ENCODE measurements at places on chromosomes 6 and 20.

- DNase-seq: no peak
These were observed 76.7 kb downstream of the UBE3D start for GRCh38 chr6:82988930-82989351.

GRCh38 chr20:10509376-10509775 is 74.3 kb downstream of the SLX4IP start:
- no peak for DNase-seq

- DNase-seq: no peak
These were observed 1.3 kb upstream of the DDR1 start for GRCh38 chr6:30882759-30883684.

DNA sequence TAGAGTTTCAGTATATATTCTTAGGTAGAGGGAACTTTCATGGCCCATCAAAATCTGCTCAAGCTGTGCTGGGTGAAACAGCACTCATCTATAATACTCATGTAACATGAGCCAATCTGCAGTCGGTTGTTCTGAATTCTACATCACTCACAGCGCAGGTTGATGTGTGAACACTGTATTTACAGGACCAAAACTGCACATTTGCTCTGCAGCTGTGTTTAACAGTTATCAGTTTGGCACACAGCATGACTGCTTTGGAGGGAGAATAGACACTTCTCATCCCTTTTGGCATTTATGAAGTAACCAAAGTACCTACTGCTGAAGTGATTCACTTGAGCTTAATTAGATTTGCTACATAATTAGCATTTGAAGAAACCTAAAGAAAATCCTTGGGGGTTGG is 225.1 kb downstream of the BCKDHB start:
- DNase-seq: no peak

- DNase-seq: no peak
These were observed 380.7 kb upstream of the BTBD3 start for GRCh38 chr20:11537032-11537431.

DNA sequence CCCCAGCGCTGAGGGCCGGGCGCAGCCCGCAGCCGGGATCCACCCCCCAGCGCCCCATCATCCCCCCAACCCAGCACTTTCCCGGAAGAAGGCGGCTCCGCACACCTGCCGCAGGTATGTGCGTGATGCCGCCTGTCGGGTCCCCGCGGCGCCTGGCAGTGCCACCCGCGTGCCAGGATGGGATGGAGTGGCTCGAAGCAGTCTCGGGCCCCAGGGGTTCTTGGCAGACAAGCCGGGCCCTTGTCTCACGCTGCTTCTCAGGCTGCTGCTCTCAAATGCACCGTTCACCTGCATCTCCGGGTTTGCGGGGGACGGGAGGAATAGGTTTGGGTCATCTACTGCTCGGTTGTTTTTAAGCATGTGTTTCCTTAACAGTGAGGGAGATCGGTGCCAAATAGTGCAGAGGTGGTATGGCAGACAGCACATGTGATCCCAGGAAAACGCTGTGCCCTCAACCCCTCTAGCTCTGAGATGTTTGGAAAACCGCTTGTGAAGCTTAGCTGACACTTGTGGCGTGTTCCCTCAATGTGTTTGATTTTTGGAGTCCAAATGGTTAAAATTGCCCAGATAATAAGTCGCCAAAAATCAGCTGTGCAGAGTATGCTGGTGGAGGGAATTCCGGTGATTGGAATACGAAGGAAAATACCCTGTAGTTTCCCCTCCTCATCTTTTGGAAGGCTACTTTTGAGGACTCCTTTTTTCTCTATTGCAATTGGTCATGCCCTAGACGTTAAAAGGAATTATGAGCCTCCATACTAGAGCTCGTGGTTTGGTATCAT is 926 bp downstream of the MYLIP start:
- no peak for DNase-seq

DNA sequence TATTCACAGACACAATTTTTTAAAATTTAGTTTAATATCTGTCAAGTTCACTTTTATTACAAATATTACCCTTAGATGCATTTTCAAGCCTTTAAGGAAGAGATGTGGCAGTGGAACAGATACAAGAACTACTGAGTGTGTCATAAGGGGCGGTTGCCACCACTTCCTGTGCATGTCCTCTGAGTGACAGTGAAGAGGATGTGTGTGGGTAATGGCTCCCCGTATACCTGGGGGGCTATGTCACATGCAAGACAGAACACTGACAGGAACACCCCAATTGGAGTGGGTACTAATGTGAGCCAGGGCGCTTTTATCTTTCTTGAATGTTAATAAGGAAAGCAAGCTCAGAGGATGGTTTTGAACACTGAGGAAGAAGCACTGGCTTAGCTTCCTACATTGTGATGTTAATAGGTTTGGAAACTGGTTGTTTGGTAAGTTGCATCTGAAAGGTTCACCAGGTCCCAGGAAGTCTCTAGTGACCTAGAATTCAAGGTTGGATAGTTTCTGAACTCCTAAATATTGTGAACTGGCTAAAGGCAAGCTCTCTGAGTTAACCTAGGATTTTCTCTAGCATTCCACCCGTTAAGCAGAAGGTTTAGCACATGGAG is 83.4 kb upstream of the ASF1A start:
- DNase-seq: peak; percentile 38

DNA sequence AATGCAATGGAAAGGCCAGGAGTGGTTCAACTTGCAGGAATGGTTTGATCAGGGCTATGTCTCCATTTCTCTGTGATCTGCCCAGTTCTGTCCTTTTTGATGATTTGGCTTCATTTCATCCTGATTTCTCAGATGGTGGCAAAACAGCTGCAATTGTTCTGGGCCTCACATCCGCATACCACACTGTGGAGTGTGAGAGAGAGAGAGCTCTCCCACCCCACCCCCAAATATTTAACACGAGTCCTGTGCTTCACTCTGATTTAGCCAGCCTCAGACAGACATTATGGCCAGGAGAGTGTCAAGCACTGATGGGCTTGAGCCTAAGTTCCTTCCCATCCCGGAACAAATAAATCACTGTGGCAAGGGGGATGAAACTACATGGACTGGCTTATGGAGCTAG is 284.6 kb downstream of the CDC5L start:
- no peak for DNase-seq

DNA sequence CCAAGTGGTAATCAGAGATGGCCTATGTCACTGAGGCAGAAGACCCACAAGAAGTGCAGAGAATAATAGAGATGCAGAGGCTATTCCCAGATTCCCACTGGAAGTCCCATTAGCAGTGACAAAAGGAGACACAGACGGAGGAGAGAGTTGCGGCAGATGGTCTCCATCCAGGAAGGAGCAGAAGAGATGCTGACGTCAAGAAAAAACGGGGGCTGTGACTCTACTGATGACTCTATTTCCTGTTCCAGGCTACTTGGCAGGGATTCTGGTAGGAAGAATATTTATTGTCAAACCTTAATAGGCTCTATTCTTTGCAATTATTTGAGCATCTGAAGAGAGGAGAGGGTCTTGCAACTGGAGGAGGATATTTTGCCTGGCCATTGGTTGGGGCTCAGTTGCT is 246.0 kb upstream of the ECI2 start:
- DNase-seq: no peak

GRCh38 chr6:80472271-80472670 is 365.8 kb downstream of the BCKDHB start:
- no peak for DNase-seq

- no peak for DNase-seq
These were observed 353.0 kb upstream of the RGS17 start for GRCh38 chr6:153484056-153484455.

DNA sequence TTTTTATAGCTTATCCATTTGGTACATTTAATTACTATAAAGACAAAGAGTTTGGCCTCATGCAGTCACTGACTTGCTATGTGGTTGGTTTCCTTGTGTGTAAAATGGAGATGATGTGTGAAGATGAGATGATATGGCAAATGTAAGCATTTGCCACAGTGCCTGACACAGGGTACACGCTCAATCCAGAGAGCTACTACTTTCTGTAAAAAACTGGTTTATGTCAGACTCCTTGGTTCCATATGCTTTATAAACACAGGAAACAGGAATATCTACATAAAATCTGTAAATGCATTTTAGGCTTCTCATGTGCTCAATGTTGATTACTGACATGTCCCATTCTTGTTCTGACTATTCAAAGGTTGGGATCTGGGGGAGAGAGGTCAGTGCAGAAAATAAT is 10.4 kb downstream of the HIVEP1 start:
- DNase-seq: no peak

DNA sequence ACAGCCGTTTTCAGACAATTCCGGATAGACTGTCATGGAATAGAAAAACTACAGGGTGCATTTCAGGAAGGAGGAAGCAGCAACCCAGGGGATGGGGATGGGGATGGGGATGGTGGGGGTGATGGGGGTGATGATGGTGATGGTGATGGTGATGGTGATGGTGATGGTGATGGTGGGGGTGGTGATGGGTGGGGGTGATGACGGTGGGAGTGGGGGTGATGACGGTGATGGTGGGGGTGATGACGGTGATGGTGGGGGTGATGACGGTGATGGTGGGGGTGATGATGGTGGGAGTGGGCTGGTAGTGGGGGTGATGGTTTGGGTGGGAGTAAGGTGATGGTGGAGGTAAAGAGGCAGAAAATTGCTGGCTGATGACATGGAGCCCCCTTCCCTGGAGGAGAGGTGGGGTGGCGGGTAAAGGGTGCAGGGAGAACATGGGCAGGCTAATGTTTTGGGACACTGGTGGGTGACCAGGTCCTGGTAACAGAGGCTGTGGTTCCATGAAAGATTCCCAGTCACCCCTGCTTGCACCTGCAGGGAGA is 17.5 kb downstream of the LAMA5 start:
- no peak for DNase-seq

GRCh38 chr6:26743941-26744699 is 84.6 kb upstream of the ZNF322 start:
- DNase-seq: no peak

- DNase-seq: no peak
These were observed 301.1 kb upstream of the QKI start for GRCh38 chr6:163113358-163113962.

- no peak for DNase-seq
These were observed 4.8 kb downstream of the FBXO30 start for GRCh38 chr6:145809785-145810184.

GRCh38 chr6:90322976-90323474 is 26.4 kb upstream of the BACH2 start:
- DNase-seq: no peak

GRCh38 chr20:47397652-47398301 is 41.3 kb upstream of the ZMYND8 start:
- no peak for DNase-seq

GRCh38 chr20:38066969-38067716 is 33.6 kb downstream of the RPRD1B start:
- DNase-seq: no peak

DNA sequence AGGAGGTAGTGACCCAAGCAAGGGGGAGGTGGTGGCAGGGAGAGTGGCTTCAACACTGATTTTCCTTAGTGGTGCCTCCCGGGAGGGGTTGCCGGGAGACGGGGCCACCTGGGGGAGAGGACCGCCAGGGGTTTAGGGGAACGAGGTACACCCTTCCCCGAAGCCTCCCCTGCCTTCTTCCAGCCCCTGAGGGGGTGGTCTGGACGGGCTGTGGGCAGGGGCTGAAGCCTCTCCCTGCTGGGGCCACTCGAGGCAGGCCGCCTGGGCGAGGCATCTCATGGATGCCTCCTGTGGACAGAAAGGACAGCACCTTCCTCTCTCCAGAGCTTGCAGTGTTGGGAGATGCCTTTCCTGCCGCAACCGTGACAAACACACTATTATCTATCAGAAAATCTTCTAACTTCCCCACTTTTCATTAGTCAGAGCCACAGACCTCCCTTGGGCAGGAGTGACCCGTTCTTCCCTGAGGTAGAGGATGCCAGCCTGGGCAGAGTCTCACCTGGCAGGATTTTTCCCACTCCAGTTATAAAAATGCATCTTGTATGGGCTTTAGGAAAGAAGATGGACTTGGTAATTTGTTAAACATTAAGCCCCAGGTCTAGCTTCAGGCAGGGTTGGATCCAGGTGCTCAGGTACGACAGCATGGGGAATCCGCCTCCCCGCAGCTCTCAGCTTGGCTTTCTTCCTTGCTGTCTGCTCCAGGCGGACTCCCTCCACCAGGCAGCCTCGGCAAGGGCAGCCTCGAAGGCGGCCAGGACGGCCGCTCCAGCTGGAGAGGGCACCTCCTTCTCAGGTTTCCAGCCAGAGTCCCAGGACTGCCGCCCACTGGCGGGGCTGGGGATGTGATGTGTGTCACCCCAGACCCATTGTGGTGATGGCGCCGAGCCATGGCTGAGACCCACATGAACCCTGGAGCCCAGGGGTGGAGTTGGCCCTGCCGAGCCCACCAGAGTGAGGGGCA is 11.0 kb downstream of the HRH3 start:
- no peak for DNase-seq

GRCh38 chr20:49766979-49767521 is 45.6 kb upstream of the SLC9A8 start:
- no peak for DNase-seq

GRCh38 chr20:36173451-36173933 is 19.0 kb downstream of the EPB41L1 start:
- DNase-seq: no peak

- DNase-seq: peak; percentile 44
These were observed 129.2 kb downstream of the HFE start for GRCh38 chr6:26216359-26216885.

DNA sequence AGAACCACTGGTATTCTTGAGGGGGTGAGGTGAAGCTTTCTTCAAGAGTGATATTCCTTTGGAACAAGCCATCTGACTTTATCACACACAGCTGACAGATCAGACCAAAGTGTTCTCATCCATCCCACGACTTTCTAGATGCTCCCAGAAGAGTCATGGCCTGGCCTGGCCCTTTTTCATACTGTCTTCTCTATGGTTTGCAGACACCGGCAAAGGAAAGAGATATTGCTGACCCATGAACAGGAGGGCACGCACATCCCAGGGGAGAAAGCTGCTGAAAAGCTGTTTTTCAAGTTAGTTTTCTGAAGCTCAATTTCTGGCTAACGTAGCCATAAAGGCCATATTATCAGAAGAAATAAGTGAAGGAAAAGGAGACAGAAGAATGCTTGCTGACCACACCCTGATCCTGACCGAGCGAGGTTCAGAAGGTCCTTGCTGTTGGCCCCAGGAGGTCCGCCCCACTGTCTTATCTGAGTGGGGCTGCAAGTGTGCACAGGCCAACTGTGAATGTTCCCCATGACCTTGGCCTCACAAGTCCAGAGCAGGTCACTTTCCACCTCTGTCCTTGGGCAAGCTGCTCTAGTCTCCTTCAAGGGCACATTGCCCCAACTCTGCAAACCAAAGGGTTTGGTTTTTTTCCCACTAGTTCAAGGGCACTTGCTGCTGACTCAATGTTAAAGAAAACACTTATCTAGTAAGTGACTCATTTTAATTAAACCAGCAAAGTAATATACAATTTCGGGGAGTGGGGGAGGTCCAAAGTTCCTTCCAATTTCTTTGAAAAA is 2.0 kb downstream of the ACSS1 start:
- DNase-seq: no peak

Measured in stimulated activated CD4-positive, alpha-beta T cell treated with anti-CD3 and anti-CD28 coated beads, Interleukin-12 subunit alpha, Interleukin-12 subunit beta, amount 100 ng/mL, for 4 hours (primary cell).